ENCODE measurements at places on chromosomes 12 and 14.

DNA sequence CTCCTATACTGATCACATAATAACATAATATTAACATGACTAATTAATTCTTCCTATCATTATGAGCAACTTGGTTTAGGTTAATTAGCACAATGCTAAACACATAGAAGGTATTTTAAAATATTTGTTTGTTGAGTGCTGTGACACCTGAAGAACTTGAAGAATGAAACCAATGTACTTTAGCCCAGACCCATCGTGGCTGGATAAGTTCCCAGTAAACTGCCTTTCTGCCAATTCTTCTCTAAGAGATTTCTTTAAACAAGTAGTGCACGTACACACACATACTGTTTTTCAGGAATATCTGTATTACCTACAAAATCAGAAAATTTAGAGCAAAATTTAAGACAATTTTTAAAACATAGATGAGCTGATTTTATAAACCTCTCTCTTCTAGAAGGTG is 207.4 kb upstream of the SSTR1 start:
- DNase-seq = no peak

- DNase-seq = no peak
Measured at GRCh38 chr12:80157645-80158044, 58.3 kb downstream of the OTOGL start.

GRCh38 chr12:83040339-83040738 is 353.6 kb downstream of the TMTC2 start:
- DNase-seq = no peak

DNA sequence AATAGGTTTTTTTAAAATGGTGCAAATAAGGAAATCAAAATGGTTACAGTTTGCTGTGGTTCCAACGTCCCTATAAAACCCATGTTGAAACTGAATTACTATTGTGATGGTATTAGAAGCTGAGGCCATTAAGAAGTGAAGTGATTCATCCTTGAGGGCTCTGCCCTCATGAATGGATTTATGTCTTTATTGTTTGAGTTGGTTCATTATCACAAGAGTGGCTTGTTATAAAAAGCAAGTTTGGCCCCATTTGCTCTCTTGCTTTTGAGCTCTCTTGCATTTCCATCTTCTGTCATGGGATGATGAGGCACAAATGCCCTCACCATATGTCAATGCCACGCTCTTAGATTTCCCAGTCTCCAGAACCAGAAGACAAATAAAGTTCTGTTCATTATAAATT is 62.3 kb downstream of the PRKD1 start:
- DNase-seq = no peak

- peak; percentile 45 for DNase-seq
Measured at GRCh38 chr12:81329085-81329484, 251.2 kb downstream of the ACSS3 start.
